ENCODE measurements at places on chromosomes 13 and 19.

DNA sequence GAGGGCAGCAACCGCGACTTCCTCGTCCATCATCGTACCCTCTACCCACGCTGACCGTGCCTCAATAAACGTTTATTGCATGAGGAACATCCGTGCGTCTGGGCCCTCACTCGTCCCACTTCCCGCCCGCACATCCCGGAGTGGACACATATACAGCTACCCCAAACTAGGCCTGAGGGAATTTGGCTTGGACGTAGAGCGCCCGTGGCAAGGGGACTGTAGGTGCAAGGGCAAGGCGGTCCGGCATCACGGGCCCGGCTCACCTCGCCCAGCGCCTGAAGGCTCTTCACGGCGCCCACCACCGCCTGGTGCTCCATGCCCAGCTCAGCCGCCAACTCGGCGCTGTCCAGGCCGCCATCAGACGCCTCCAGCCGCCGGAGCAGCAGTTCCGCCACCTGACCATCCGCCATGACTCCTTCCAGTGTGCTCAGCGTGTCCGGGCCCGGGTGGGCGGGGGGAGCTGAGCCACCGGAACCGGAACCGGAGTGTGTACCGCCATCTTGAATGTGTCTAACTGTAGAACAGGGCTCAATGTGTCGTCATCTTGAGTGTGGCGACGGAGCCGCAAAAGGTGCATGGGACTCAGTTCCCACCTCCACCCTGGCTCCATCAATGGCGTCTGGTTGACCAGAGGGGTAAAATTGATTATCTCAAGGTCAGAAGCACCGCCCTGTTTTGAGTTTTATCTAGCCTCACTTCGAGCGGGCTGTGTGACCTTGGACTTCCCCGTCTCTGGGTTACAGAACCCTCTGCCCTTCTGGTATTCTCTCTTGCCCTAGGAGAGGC is at the start of gene FARSA:
FARSA (minus strand) TSS at position 425 of the 786 bp plus-strand sequence; CDS start at position 410, 15 bp downstream.
- DNase-seq: peak; percentile 92

GRCh38 chr19:16721051-16721450 is 1.4 kb downstream of the NWD1 start:
- no peak for DNase-seq

- no peak for DNase-seq
Measured at GRCh38 chr19:911197-912033, 1.6 kb downstream of the R3HDM4 start.

GRCh38 chr19:1267477-1268225 is 1.5 kb upstream of the CIRBP start:
- DNase-seq: peak; percentile 62

GRCh38 chr13:42280537-42280936 is 8.6 kb downstream of the AKAP11 start:
- DNase-seq: no peak

- DNase-seq: peak; percentile 72
Measured at GRCh38 chr19:9309974-9310446, 372 bp upstream of the ZNF699 start.

- DNase-seq: peak; percentile 88
Measured at GRCh38 chr19:45767410-45767880, 1.6 kb downstream of the SIX5 start.

- no peak for DNase-seq
Measured at GRCh38 chr19:34213283-34213682, 41.0 kb downstream of the LSM14A start.

DNA sequence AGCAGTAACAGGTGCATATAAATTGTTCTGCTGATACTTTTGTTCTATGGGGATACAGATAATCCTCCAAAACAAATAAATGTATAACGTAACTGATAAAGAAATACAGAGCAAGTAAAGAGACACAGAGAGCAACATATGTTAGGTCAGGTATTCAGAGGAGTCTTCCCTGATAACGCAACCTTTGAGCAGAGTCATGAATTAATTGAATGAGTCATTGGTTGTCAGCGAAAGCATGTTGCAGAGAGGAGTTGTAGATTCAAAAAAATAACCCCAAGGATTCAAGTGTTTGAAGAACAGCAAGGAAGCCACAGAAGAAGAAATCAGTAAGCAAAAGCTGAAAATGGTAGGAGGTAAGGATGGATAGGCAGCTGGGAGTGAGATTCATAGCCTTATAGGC is 245.2 kb downstream of the TBC1D4 start:
- no peak for DNase-seq

DNA sequence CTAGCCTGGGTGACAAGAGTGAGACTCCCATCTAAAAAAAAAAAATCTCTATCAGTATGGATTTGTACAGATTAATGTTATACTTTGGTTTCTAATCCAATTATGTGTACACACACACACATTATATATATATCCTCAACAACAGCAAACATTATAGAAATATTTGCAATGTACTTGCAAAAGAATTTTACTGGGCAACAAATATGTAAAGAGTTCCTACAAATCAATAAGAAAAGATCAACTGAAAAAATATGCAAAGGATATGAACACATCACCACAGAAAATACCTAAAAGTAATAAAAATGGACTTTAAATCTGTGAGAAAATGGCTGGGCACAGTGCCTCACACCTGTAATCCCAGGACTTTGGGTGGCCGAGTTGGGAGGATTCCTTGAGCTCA is 40.9 kb upstream of the NFIC start:
- DNase-seq: no peak

All from pancreas (tissue), 10 donors.